Foreskin keratinocyte (primary cell): ENCODE measurements at places on chromosomes 6 and 20. TPM values are rescaled to one million over a fixed set of nuclear protein-coding genes. Genes with fewer than 3 reads are reported as not detected.

The FAM184A gene
- 0.03 and 0.07 TPM in 2 replicates for polyA plus RNA-seq

DNA sequence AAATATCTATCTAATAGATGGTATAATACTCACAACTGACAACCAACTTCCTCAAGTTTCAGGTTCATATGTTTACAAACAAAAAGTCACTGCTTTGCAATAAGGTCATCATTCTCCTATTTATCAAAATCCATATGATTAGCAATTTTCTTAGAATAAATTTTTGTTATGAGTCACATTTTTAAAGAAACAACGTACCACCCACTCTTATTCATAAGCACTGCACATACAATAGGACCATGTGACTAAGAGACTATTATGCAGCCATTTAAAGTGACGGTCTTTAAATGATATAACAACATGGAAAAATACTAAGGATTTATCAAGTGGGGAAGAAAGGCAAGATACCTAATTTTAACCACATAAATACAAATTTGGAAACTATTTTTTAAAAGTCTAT lies 40.0 kb downstream of the REPS1 start:
- no peak for DNase-seq

DNA sequence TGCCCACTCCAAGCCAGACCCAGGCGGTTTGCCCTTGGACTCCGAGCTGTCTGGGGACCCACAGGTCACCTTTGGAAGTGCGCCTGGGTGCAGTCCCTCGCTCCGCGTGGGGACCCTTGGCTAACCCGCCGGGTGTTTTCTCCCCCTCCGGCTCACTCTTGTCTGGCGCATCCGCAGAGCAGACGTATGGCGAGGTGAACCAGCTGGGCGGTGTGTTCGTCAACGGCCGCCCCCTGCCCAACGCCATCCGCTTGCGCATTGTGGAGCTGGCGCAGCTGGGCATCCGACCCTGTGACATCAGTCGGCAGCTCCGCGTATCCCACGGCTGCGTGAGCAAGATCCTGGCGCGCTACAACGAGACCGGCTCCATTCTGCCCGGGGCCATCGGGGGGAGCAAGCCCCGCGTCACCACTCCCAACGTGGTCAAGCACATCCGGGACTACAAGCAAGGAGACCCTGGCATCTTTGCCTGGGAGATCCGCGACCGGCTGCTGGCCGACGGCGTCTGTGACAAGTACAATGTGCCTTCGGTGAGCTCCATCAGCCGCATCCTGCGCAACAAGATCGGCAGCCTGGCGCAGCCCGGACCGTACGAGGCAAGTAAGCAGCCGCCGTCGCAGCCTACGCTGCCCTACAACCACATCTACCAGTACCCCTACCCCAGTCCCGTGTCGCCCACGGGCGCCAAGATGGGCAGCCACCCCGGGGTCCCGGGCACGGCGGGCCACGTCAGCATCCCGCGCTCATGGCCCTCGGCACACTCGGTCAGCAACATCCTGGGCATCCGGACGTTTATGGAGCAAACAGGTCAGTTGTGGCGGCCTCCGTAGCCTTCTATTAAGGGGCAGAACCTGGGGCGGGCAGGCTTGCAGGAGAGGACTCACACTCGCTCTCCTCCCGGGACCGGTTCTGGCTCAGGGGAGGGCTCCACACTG lies 1.1 kb downstream of the PAX1 start:
- DNase-seq = no peak

The VNN1 gene
- polyA plus RNA-seq = 0.55 and 0.61 TPM in 2 replicates

DNA sequence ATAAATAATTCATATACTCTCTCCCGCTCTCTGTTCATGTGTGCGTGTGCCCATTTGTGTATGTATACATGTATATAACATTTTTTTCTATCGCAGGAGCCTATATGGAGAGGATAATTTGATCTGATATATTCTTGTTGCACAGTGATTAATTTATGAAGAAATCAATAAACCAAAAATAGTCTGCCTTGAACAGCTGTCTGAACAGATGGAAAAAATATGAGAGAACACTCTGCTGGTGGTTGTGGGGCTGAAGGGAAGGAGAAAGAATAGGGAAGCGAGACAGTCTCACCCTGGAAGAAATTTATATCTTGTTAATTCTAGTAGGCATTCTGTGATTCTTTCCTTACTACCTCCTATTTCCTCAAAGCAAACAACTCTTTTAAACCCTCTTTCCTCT lies 96.6 kb upstream of the B3GAT2 start:
- no peak for DNase-seq
